ENCODE measurements at places on chromosomes 13 and 19.

GRCh38 chr13:59494151-59494550 lies 669.6 kb downstream of the DIAPH3 start:
- no peak for DNase-seq

DNA sequence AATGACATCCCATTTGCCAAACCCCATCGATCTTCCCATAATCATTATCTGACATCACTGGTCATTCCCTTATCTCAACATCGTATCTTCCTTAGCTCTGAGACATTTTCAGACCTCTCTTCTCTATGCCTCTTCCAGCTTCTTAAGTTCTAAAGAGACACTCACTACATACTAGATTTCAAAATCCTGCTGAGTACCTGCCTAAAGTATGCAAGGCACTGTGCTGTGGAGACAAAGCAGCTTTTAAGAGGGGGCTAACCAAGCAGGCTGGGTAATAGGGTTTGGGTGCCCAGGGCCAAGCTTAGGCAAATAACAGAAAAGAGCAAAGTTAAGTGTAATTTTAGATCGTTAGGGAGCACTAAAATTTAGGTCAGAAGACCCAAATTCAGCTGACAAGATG lies 3.4 kb upstream of the POMP start:
- DNase-seq: no peak

- no peak for DNase-seq
Observed at GRCh38 chr13:36913463-36913862, 6.6 kb downstream of the SMAD9 start.

- DNase-seq: no peak
Observed at GRCh38 chr19:401866-402511, 7.0 kb downstream of the C2CD4C start.

DNA sequence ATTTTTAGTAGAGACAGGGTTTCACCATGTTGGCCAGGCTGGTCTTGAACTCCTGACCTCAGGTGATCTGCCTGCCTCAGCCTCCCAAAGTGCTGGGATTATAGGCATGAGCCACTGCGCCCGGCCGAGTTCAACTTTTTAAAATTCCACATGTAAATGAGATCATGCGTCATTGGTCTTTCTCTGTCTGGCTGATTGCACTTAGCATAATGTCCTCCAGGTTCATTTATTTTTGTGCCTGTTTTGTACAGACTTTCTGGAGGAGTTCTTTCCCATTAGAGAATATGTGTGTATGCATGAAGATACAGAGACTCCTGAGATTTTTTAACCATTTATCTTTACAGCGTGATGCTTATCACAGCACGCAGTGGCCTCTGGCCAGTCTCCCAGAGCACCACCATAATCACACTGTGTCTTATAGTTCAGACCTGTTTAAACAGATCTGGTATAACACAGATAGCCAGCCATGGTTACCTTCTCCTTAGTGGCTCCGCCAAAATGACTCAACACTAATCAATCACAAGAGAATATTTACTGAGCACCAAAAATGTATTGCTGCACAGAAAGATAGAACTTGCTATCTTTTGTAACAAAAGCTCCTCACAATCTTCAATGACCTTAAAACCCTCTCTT lies 11.4 kb upstream of the STARD13 start:
- no peak for DNase-seq

DNA sequence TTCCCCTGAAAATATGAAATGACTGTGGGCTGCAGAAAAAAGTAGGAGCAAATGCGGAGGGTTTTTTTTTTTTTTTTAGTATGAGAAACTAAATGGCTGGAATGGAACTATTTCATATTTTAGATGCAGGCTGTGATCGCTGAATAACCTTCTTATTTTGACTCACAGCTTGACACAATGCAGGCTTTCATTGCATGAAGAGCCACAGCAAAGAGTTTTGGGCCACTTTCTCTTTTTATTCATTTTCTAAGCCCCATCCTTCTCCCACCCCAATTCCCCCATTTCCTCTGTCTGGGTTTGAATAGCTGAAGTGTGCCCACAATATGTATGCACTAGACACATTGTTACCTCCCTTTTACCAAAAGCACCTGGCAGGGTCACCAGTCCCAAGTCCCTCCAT lies 125.9 kb downstream of the COG6 start:
- DNase-seq: no peak

GRCh38 chr19:49019242-49019932 lies 2.5 kb upstream of the LHB start:
- DNase-seq: no peak

GRCh38 chr19:14164082-14164481 lies 27.7 kb upstream of the ASF1B start:
- DNase-seq: no peak

GRCh38 chr13:40520916-40521315 lies 145.5 kb downstream of the FOXO1 start:
- DNase-seq: no peak

DNA sequence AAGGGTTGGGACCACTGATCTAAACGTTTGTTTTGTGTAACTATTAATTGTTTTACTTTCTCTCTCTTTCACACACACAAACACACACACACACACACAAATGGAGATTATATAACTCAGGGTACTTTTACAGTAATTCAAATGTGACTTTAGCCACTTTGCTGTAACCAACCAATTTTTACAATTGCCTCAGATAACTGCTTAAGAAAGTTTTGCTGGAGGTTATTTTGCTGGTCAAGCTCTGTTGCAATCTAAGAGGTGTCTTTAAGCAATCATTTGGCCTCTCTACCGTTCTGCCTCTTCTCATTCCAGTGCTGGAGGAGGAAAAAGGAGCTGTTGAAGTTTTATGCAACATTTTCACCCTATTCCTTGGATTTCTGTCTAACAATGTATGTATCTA lies 63.0 kb downstream of the TBC1D4 start:
- DNase-seq: no peak

DNA sequence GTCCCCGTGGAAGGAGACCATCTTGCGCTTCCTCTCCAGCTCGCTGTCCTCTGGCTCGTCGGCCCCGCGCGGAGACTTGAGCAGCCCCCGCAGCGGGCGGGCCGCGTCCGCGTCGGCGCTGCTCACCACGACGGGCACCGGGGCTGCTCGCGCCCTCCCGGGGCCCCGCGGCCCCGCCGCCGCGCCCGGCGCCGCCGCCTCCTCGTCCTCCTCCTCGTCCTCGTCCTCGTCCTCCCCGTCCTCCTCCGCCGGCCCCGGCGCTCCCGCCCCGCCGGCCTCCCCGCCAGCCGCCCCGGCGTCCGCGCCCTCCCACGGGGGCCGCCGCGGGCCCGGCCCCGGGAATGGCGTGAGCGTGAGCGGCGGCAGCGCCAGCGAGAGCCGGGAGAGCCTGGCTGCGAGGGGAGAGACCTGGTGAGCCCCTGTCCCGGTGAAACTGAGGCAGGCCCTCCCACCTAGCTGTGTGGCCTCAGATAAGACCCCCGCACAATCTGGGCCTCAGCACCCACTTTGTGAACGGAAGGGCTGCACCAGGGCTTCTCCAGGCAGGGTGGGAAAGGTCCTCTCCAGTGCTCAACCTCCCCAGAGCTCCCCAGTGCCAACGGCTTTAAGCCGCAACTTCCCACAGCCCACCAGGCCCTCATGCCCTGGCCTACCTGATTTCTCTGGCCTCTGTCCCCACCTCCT lies 17.8 kb downstream of the LMTK3 start:
- no peak for DNase-seq

GRCh38 chr19:48403606-48404005 lies 10.1 kb downstream of the GRIN2D start:
- no peak for DNase-seq

- DNase-seq: no peak
Observed at GRCh38 chr13:45196096-45196495, 4.7 kb downstream of the KCTD4 start.
